Urinary bladder (tissue), 4 donors: ENCODE measurements at places on chromosomes 1 and 21. TPM values are rescaled to one million over a fixed set of nuclear protein-coding genes. Genes with fewer than 3 reads are reported as not detected.

Gene TTC4
- 14.2 TPM for polyA plus RNA-seq

Gene SLC30A1
- 6.6 TPM for polyA plus RNA-seq

Gene ARHGEF16
- 4.2 TPM for polyA plus RNA-seq

Gene SELENBP1
- 82.8 TPM for polyA plus RNA-seq

Gene CD1C
- 0.70 TPM for polyA plus RNA-seq

Gene FAM110D
- polyA plus RNA-seq: 7.4 TPM

Gene PGBD5
- 0.52 TPM for polyA plus RNA-seq

Gene NMNAT2
- 1.4 TPM for polyA plus RNA-seq

Gene PHC2
- polyA plus RNA-seq: 179 TPM

Gene CACNA1S
- not detected for polyA plus RNA-seq

Gene LCE2B
- not detected for polyA plus RNA-seq

Gene MX1
- polyA plus RNA-seq: 20.4 TPM

Gene CAMK1G
- 0.11 TPM for polyA plus RNA-seq

Gene LCE1B
- polyA plus RNA-seq: not detected

Gene GBP4
- polyA plus RNA-seq: 10.1 TPM

Gene GPR89A
- polyA plus RNA-seq: 11.6 TPM

Gene RGS1
- polyA plus RNA-seq: 96.8 TPM

Gene HAO2
- 0.09 TPM for polyA plus RNA-seq

Gene GALE
- 20.2 TPM for polyA plus RNA-seq

Gene FCRL6
- polyA plus RNA-seq: 0.20 TPM

Gene PGM1
- polyA plus RNA-seq: 52.7 TPM

Gene AJAP1
- 0.98 TPM for polyA plus RNA-seq

Gene ZNF648
- polyA plus RNA-seq: not detected

Gene MAP3K7CL
- polyA plus RNA-seq: 4.4 TPM

Gene UBE2U
- polyA plus RNA-seq: not detected

Gene DIRAS3
- 3.4 TPM for polyA plus RNA-seq

Gene LEMD1
- not detected for polyA plus RNA-seq

Gene TLCD4
- polyA plus RNA-seq: 7.1 TPM

Gene CHIA
- polyA plus RNA-seq: not detected

Gene CATSPERE
- 0.38 TPM for polyA plus RNA-seq

Gene AMY1B
- not detected for polyA plus RNA-seq

Gene NBPF11
- 7.7 TPM for polyA plus RNA-seq

Gene PRELP
- 232 TPM for polyA plus RNA-seq

Gene IFFO2
- 14.2 TPM for polyA plus RNA-seq

Gene CD52
- 17.0 TPM for polyA plus RNA-seq

Gene CCDC185
- not detected for polyA plus RNA-seq

Gene GUCA2A
- not detected for polyA plus RNA-seq

Gene PLPPR4
- polyA plus RNA-seq: 25.4 TPM

Gene GBP2
- polyA plus RNA-seq: 153 TPM

Gene KRTAP13-2
- polyA plus RNA-seq: not detected
